ENCODE measurements at places on chromosomes 3 and 15.

- DNase-seq = no peak
Observed at GRCh38 chr15:38197553-38197952, 55.1 kb upstream of the SPRED1 start.

DNA sequence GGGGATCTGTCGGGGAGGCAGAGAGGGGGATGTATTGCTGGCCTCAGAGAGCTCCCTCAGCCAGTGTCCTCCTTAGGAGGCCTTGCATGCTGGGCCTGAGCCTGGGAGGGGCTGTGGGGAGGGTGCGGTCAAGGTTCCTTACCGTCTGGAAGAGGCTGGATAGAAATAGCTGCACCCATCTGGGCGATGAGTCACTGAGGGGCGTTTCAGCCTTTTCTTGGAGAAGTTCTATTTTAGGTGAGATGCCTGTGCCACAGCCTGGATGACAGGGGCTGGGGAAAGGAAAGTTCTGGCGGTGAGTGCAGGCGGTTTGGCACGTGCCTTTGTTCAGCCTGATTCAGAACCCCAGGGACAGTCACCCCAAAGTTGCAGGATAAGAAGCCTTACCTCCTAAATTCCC, 35.7 kb upstream of the APEH start:
- DNase-seq = no peak

- no peak for DNase-seq
Observed at GRCh38 chr3:149080011-149080698, 6.2 kb downstream of the HLTF start.

- DNase-seq = no peak
Observed at GRCh38 chr15:79099692-79100091, 9.1 kb upstream of the RASGRF1 start.

DNA sequence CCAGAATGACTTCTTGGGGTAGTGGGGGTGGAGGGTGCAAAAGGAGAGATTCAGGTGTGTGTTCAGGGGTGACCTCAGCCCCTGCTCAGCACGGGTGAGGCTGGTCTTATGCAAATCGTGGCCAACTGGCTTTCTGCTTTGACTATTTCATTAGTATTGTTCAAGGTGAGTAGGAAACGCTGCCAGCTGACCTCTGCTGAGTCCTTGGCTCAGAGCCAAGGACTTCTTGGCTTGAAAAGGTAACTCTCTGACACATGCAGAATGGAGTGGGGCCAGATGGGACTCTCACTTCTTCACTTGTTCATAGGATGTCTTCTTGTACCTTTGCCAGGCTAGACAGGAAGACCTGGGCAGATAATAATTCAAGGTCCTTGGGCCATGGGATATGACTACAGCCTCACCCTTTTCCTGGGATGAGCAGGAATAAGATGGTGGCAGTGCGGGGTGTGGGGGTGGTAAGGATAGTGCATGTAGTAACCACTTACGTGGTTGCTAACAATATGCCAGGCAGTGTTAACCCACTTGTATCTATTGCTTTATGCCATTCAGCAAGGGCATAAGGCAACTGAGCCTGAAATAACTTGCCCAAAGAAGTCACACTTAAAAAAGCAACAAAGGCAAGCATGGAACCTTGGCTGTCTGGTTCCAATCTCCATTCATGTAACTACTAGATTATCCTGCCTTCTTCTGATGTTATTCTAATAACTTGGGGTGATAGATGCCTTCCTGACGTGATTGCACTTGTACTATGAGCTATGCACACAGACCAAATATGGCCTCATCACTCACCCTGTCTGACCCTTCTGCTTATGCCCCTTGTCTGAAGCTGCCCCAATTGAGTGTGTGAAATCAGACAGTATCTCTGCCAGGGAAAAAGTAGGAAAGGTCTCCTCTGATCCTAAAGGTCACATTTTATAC, 193.1 kb downstream of the NR1D2 start:
- DNase-seq = no peak

DNA sequence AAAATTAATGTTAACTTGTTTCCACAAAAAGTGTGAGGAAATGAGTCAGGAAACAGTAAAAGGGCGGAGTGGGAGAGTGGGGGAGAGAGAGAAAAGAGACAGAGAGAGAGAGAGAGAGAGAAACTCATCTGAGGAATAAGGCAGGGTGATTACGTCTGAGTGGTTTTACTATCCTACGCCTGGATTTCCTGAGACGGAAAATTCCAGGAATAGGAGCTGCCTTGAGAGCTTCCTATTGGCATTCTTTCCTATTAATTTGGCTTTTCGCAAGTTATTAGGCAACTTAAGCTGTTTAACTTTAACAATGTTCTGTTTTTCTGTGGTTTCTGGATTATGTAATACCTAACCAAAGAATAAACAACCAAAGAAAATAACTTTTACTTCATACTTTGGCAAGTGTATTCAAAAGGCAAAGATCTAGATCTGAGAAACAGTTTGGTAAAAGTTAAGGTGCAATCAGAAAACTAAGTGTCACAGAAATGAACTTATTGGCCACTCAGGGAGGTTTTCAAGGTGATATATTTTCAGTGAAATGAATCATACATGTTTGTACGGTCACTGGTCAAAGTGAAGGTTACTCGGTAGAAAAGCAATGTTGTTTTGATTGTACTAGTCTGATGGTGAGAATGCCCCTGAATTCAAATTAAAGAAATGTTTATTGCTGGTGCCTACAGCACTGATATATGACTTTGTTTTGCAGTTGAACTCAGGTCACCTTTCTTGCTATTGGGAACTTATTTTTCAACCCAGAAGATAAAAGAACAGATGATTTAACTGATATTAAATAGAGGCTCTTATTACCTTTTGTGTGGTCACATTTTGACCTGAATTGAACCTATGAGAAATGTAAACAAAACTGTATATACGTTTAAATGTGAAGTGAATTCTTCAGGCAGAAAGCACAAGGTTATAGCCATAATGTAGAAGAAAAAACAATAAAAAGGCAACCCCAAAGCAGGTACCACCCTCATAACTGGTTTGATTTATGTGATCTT, 39.9 kb upstream of the TNFSF10 start:
- DNase-seq = no peak

DNA sequence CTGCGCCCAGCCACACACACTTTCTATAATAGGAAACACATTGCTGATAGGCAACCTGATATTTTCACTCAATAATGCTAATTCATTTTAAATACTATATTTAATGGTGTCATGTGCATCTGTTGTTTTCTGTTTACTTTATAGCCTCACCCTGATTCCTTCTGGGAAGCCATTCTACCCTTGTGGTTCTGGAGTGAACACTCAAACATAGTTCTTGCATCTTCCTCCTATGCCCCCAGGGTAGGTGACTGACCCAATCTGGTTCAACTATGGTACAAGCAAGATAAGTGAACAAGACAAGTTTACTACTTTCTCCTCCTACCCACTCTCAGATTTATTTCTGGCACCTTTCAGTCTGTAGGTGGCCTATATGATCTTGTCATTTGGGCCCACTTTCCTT, 4.3 kb upstream of the SCG3 start:
- DNase-seq = no peak

DNA sequence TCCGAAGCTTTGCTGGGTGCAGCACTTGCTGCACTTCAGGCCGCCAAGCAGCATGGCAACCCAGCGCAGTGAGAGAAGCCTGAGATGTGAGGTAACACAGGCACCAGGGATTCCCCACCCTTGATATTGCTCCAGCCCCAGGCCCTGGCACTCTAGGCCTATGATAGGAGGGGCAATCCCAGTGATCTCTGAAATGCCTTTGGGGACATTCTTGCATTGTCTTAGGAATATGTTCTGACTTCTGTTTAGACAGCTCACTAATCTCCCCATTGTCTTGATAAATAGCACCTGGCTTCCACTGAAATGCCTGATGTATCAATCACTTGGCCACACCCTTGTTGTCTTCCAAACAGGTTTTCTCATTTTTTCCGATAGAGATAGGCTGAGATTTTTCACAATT, 102.8 kb downstream of the SOX14 start:
- peak; percentile 42 for DNase-seq

DNA sequence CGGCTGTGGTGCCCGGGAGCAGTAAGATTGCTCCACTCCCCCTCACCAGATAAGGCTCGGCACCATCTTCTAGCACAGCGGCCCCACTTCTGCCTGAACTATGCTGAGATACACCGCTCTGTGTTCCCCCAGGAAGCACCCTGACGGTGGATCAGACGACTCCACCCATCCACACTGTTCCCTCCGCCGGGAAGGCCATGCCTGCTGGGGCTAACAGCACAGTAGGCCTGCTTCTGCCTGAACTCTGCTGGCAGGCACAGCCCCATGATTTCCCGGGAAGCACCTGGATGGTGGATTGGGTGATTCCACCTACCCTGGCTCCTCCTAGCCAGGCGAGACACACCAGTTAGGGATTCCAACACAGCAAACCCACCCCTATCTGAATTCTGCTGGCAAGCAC, 36.3 kb upstream of the PPM1L start:
- DNase-seq = no peak

- no peak for DNase-seq
Observed at GRCh38 chr3:147038481-147038880, 367.9 kb downstream of the ZIC4 start.

DNA sequence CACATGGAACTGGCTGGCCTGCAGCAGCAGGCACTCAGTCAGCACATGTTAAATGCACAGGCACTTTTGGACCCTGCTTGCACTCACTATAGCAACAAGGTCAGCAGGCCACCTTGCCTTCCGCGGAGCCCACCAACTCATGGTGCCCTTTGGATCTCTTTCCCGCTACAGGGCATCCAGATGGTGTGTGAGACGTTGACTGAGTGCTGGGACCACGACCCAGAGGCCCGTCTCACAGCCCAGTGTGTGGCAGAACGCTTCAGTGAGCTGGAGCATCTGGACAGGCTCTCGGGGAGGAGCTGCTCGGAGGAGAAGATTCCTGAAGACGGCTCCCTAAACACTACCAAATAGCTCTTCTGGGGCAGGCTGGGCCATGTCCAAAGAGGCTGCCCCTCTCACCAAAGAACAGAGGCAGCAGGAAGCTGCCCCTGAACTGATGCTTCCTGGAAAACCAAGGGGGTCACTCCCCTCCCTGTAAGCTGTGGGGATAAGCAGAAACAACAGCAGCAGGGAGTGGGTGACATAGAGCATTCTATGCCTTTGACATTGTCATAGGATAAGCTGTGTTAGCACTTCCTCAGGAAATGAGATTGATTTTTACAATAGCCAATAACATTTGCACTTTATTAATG, 85.0 kb downstream of the TGFBR2 start:
- DNase-seq = no peak

- DNase-seq = no peak
Observed at GRCh38 chr15:38691377-38691776, 126.8 kb upstream of the RASGRP1 start.

GRCh38 chr3:176839466-176839865, 357.8 kb downstream of the TBL1XR1 start:
- no peak for DNase-seq

DNA sequence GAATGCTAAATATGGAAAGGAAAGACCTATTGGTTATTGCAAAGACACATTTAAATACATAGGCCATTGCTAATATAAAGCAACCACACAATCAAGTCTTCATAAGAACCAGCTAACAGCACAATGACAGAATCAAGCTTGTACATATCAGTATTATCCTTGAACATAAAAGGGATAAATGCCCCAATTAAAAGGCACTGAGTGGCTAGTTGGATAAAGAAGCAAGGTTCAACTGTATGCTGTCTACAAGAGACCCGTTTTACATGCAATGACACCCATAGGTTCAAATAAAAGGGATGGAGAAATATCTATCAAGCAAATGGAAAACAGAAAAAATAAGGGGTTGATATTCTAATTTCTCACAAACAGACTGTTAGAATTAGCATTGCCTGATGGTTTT, 706.1 kb downstream of the EPHA3 start:
- DNase-seq = no peak

DNA sequence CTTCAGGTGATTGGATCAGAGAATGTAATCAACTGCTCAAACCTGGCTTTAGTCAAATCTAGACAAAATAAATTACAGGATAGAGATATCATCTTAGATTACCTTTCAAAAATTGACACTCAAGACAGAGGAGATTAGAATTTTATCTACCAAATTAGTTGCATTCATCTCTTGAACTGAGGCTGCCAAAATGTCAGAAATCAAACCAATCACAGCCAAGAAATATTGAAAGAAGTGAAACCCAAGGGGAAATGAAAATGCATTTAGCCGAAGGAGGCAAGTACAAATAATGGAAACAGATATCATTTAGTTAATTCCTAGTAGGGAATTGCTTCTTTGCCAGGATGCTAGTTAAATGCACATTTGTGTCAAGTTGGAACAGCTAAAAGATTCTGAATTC, 261.1 kb upstream of the PDZRN3 start:
- no peak for DNase-seq

- no peak for DNase-seq
Observed at GRCh38 chr3:195271410-195272243, 668 bp upstream of the XXYLT1 start.

DNA sequence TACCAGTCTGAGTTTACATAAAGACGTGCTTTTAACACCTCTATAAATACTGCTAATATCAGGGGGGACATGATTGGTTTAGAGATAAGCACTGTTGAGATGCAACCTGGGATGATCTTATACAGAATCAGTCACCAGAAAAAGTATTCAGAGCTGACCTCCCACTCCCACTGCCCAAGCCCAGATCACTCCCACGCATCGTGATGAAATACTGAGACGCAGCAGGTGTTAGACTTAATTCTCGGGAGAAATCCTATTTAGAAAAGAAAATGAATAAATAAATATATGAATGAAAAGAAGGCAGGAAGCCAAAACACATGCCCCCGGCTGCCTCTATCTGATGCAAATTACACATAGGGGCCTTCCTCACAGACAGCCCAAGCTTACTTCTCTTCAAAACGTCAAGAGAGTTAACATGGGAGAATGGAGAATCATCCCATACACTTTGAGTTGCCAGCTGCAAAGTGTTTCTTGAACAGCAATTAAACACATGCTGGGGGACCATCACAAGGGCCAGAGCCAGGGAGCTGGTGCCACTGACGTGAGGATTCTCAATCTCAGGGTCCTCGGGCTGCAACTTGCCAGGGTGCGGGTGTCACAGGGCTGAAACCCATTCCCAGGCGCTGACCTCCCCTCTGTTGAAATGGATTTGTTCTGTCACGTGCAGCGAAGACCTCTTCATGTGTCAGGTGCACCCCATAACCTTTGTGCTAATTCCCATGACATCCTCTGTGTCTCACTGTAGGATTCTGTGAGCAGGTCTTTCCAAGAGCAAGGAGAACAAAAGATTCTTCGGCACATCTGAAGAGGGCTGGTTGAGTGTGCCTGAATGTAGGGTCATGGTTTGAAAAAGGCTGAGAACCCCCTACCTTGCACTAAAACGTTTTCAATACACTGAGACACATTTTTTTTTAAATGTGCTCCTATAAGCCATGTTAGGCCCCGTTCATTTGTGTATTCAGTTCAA, 764.2 kb upstream of the ARRDC4 start:
- DNase-seq = no peak

GRCh38 chr3:123535580-123535979, 49.3 kb downstream of the HACD2 start:
- no peak for DNase-seq

DNA sequence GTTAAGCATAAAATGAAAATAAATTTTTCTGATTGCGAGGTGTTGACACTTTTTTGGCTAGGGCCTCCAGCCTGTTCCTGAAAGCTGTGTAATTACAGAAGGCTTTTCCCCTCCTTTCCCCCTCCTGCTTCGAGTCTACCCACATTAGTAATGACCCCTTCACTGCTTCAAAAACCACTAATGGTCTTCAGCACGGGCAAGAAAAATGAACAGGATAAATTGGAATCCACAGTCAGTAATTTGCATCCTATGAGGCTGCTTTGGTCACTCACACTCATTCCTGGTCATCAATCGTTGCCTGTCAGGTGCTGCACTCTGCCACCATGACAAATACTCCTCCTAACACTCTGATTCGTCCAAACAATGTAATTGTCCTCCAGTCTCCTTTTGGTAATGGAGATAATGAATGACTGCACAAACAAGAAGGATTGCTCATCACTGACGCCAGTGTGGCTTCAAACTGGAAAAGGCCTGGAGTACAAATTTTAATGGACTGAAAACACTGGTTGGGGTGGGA, 148.6 kb downstream of the MEIS2 start:
- no peak for DNase-seq
